ENCODE measurements at places on chromosomes 7 and 10. TPM values are rescaled to one million over a fixed set of nuclear protein-coding genes. Genes with fewer than 3 reads are reported as not detected.

Gene PLAC9
- total RNA-seq: not detected

GRCh38 chr10:86644152-86644793 is 10.1 kb upstream of the OPN4 start:
- no peak for DNase-seq

- no peak for DNase-seq
Measured at GRCh38 chr7:100546926-100547800, 8.2 kb downstream of the AGFG2 start.

GRCh38 chr7:94296881-94297280 is 97.8 kb upstream of the COL1A2 start:
- no peak for DNase-seq

- DNase-seq: no peak
Measured at GRCh38 chr10:111338035-111338434, 261.2 kb downstream of the ADRA2A start.

DNA sequence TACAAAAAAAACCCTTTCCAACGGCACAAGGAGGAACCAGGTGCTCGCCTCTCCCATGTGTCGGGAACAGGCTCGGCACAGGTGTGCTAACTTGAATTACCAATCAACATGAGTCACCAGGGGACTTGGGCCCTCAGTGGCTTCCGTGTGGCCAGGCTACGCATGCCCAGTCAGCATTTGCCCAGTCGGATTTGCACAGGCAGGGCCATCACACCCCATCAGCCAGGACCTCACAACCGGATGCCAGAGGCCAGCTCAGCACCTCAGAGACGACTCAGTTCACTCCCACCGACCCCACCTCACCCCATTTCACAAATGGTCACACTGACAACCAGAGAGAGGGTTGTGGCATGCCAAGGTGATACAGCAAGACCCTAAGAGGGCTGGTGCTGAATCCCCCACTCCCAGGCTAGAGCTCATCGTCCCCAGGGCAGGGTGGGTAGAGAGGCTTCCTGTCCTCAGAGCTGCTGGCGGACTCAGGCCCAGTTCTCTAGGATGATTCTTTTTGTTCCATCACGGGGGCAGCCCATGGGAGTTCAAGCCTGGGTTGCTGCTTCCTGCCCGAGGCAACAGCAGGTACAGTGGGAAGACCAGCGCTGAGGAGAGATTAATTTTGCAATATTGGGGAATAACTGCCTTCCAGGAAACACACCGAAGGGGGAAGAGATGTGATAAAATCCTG is 13.6 kb downstream of the ANXA11 start:
- DNase-seq: no peak

All from activated naive CD8-positive, alpha-beta T cell treated with anti-CD3 and anti-CD28 coated beads for 36 hours (primary cell).